ENCODE measurements at places on chromosomes 6 and 20.

DNA sequence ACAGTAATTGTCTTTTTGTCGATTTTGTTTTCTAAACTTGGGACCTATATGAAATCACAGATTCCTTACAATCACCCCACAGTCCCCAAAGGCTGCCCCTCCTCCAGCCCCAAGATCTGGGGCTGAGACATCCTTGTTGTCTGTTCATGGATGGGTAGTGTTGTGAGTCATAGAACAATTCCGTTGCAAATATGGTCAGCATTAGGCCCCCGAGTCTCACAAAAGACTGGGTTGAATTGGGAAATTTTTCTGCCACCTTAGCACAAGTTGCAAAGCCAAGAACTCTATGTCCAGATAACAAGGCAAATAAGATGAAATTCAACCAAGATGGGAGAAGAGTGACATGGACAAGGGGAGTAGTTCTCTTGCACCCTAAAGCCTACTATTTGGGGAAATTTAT, 10.5 kb upstream of the TAB2 start:
- no peak for DNase-seq

GRCh38 chr6:36571122-36572043, 22.8 kb upstream of the SRSF3 start:
- DNase-seq = no peak

DNA sequence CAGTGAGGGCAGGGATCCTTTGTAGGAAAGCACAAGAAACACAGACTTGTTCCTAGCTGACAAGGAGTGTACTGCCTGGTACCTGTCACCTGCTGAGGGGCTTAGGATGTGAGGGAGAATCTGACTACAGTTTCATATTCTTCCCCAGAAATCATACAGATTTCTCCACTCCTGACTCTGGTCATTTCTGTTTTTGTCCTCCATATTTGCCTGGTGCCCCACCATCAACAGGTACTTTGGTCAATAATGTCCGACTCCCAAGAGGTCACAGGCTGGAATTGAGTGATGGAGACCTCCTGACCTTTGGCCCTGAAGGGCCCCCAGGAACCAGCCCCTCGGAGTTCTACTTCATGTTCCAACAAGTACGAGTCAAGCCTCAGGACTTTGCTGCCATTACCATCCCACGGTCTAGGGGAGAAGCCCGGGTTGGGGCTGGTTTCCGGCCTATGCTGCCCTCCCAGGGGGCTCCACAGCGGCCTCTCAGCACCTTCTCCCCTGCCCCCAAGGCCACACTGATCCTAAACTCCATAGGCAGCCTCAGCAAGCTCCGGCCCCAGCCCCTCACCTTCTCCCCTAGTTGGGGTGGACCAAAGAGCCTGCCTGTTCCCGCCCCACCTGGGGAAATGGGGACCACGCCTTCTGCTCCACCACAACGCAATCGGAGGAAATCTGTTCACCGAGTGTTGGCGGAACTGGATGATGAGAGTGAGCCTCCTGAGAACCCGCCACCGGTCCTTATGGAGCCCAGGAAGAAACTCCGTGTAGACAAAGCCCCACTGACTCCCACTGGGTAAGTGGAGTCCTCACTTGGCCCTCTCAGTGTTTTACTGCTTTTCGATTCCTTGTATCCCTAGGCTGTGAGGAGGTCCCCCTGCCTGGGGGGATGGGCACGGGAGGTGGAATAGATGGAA, 3.1 kb downstream of the TCF19 start:
- no peak for DNase-seq

GRCh38 chr6:15409301-15410125, 163.6 kb downstream of the JARID2 start:
- DNase-seq = no peak
